ENCODE measurements at places on chromosomes 5 and 9. TPM values are rescaled to one million over a fixed set of nuclear protein-coding genes. Genes with fewer than 3 reads are reported as not detected.

DNA sequence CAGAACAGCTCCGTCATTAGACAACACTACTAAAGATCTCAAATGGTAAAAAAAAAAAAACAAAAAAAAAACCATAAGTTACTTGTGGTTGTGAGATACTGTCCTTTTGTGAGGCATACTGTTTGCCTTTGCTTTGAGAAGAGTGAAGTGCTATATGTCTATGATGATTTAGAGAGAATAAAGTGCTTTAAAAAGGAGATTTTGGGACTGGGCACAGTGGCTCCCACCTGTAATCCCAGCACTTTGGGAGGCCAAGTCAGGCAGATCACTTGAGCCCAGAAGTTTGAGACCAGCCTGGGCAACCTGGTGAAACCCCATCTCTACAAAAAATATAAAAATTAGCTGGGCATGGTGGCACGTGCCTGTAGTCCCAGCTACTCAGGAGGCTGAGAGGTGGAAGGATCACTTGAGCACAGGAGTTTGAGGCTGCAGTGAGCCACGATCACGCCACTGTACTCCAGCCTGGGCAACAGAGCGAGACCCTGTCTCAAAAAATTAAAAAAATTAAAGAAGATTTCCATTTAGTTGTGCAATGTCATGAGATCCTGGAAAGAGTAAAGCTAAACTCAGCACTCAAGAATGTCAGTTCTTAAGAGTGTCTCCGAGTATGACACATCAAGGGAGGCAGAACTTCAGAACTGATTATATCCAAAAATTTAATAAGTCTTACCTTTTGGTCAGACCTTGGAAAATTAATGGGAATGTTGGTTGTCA lies 87.3 kb downstream of the PRDM6 start:
- DNase-seq, result no peak

The OGN gene
- 4.4 TPM for total RNA-seq

The NPR3 gene
- 2.6 TPM for total RNA-seq

GRCh38 chr5:36887532-36887931 lies 11.0 kb downstream of the NIPBL start:
- no peak for DNase-seq
